GM20000 (cell line): ENCODE measurements at places on chromosomes 12 and 14.

GRCh38 chr12:52585066-52585465, 11.4 kb upstream of the KRT74 start:
- no peak for DNase-seq

GRCh38 chr12:110649341-110649847, 35.5 kb downstream of the TCTN1 start:
- no peak for DNase-seq

GRCh38 chr12:71892059-71892458, 46.6 kb upstream of the TPH2 start:
- no peak for DNase-seq

- DNase-seq: no peak
Observed at GRCh38 chr12:7017870-7018349, 366 bp downstream of the LPCAT3 start.

GRCh38 chr14:89660166-89660565, 243.1 kb upstream of the FOXN3 start:
- DNase-seq: no peak

- no peak for DNase-seq
Observed at GRCh38 chr14:101222362-101223070, 319.0 kb upstream of the RTL1 start.

- DNase-seq: no peak
Observed at GRCh38 chr12:125824276-125824675, 759.0 kb downstream of the AACS start.

GRCh38 chr14:104133496-104133895, 4.9 kb upstream of the KIF26A start:
- DNase-seq: no peak

- no peak for DNase-seq
Observed at GRCh38 chr14:80764921-80765507, 176.5 kb downstream of the CEP128 start.

DNA sequence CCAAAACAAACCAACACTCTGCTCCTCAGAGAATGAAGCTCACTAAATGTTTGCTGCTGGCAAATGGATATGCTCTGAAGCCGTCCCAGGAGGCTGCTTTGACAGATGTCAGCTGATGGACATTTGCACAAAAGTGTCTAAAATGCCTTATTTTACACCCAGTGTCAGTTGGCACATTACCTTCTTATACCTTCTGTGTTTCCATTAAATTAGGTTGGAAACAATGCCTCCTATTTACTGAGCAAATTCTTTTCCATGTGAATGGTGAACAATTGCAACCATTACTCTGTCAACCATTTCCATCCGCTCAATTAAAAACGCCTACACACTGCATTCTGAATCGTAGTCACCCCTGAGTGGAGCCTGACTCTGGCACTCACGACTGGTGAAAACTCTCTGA, 1679.9 kb upstream of the FLRT2 start:
- DNase-seq: no peak

- DNase-seq: peak; percentile 68
Observed at GRCh38 chr12:132413931-132414588, 75.9 kb upstream of the FBRSL1 start.

GRCh38 chr12:26046906-26047305, 77.9 kb downstream of the BHLHE41 start:
- no peak for DNase-seq

GRCh38 chr14:54381821-54382220, 15.0 kb upstream of the CDKN3 start:
- no peak for DNase-seq

GRCh38 chr14:88669346-88669745, 106.5 kb downstream of the ZC3H14 start:
- DNase-seq: no peak

DNA sequence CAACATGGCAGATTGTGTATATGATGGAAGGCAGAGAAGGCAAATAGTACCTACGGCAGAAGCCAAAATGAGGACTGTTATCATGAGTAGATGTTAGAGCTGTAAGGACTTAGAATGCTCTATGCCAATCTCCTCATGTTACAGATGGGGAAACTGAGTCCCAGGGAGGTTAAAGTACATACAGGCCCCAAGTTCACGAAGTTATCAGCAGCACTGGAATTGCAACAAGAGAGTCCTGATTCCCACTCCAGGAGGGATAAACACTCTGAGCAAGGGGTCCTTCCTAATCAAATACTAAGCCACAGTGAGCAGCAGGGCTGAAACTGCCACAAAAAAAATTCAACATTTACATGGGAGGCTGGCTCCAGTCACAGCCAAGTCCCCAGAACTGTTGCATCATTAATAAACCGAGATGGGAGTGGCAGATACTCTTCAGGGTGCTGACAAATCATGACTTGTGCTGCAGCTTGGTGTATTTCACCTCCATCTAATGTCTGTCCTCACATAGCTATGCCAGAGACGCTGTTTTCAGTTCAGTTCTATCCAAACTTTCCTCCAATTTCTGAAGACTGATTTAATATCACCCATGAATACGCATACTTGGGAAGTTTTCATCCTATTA, 24.2 kb downstream of the NUAK1 start:
- no peak for DNase-seq

GRCh38 chr14:70100071-70100470, 88.7 kb downstream of the SLC8A3 start:
- no peak for DNase-seq

GRCh38 chr12:97938031-97938430, 475.4 kb downstream of the RMST start:
- no peak for DNase-seq

DNA sequence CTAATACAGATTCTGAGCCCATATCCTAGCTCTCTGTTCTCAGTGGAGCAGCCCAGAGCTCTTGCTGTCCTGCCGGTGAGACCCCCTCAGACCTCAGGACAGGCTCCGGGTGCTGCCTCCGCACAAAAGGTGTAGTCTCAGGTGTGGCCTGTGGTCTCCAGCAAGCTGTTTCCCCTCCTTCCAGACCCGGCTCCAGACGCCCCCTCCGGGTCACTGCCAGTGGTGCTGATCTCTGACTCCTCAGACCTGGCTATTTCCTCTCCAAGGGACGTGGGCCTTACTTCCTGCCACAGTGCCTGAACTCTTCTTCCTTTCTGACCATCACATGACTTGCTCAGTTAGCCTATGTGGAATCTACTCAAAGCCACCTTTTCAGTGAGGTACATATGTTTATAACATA, 337.5 kb downstream of the GLT1D1 start:
- no peak for DNase-seq

DNA sequence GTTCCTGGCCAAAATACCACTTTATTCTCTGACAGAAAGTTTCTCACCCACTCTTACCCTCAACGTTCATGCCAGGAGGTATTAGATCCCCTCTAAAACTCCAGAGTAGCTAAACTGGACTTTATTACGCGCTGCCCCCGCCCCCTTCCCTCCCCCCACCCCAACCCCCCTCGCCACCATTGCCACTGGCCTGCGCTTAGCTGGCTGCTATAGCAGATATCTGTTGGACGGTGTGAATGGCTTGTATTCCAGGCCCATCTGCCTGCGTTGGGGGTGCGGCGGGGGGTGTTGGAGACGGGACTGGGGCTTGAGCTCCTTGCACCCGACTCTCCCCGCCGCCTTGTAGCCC, 564 bp upstream of the THTPA start:
- no peak for DNase-seq

DNA sequence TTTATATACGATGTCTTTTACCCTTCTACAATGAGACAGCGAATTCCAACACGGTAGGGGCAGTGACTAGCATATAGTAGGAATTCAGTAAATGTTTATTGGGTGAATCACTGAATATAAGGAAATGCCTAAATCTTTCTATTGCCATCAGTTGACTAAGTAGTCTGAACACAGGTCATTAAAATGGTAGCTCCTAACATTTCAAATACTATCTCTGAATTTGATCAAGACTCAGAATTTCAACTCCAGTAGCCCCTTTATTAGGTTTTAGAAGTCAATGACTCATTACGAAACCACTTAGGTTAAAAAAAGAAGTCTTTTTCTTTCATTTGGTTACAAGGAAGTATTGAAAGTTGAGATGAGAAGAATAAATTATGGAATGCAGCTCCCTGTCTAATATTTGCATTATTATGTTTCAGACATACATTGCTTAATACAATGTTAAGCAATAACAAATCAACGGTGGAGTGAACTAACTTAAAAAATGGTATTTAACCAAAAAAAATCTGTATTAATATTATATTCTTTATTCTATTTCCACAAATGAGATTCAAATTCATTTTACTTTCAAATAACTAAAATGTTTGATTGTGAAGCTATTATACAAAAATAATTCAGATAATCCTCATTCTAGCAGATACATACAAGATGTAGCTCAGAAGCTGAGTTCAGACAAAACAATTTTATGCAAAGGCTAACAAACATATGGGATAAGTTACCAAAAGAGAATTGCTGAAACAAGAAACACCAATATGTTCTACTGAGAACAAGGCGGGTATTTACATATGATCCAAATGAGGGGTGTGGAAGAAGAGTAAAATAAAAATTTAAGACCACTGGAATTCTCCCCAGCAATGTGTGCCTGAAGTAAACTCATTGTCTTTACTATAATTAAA, 302.7 kb downstream of the CEP128 start:
- DNase-seq: no peak

- DNase-seq: no peak
Observed at GRCh38 chr12:103743788-103744187, 97.2 kb downstream of the NT5DC3 start.

DNA sequence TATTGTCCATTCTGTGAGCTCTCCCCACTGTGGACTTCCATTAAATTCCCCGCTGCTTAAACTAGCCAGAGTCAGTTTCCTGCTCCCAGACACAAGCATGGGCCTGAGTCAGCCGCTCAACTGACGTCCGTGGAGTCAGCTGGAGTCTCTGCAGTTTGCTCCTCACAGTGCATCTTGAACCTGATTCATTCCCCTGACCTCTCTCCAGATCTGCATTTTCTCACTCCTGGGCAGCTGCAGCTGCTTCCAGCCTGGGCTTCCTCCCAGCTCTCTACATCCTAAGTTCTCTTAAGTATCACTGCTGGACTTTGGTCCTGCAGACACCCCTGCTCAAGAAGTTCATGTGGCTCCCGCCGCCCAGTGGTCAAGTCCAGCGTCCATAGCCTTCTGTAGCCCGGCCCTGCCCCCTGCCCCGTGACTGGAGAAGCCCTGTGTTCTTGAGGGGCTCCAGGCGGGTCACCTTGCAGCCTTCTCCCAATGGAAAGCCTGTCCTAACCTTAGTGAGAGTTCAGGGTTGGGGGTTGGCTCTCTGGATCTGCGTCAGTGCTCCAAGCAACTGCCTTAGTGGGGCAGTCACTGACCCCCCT, 20.0 kb downstream of the NFKBIA start:
- DNase-seq: no peak

DNA sequence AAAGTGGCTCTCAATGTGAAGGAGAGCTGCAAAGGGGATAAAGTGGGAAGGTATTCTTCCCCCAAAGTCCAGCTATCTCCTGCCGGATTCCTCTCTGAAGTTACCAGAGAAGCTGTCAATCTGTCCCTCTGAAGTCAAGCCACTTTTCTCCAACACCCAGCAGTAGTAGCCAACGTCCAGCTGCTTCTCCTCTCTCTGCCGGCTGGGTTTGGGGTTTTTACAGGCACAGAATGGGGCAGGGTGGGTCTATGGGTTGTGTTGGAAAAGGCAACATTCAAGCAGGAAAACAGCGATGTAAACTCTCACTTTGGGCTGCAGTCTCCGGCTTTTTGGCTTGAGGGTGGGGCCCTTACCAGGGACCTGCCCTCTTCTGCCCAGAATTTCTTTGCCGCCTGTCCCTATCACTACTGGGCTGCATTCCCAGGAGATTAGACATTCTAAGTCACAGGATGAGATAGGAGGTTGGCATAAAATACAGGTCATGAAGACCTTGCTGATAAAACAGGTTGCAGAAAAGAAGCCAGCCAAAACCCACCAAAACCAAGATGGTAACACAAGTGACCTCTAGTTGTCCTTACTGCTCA, 16.3 kb downstream of the CAPZA3 start:
- no peak for DNase-seq

DNA sequence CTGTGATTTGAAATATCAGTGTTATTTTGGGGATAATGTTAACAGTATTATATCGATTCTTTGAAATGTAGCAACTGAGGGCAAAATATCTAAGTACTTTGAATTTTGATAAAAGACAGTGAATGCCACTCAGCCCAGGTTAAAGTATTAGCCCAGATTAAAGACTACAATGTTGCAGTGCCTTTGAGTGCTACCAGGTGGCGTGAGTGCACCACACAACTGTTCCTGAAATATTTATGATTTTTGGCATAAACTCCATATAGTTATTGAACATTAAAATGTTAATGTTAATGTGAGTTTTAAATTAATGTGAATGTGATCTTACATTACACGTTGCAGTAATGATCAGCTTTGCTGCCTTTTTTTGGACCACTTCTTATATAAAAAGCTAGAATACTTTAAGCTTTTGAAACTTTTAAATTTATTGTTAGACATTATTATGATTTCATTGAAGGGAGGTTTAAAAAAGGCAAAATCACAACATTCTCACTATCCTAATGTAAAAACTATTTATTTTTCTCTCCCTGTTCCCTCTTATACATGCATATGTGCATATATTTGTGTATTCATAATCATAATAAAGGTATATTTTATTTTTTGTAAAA, 22.5 kb downstream of the MRPS35 start:
- peak; percentile 40 for DNase-seq

- no peak for DNase-seq
Observed at GRCh38 chr12:26823390-26823789, 9.6 kb downstream of the ITPR2 start.

GRCh38 chr14:20730891-20731290, 14.8 kb upstream of the EDDM3A start:
- DNase-seq: no peak

- DNase-seq: no peak
Observed at GRCh38 chr12:104164634-104165033, 26.6 kb upstream of the NFYB start.

DNA sequence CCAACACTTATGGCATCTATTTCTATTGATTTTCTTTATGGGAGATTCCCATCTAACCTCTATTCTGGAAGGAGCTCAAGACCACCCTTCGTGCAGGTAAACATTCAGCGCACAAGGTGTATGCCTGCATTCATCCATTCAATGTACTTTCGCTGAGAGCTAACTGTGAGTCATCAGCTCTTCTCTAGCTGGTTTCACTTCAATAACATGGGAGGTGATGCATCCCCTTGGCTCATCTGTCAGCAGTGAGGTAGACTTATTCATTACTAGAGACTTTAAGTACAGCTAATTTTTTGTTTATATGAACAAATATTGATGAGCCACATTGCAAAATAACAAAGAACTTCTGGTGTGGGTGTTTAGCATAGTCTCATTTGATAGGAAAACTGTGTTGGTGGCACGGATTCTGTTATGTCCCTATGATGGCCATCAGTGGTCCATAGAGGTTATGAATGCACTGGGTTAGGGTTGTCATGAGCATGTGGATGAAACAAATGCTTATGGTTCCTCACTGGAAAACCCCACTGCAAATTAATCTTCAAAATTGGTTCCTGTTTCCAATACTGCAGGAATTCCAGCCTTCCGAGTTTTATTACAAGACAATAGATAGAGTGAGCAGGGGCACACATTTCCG, 1151.0 kb downstream of the BCL11B start:
- no peak for DNase-seq
